ENCODE measurements at places on chromosomes 6 and 20.

DNA sequence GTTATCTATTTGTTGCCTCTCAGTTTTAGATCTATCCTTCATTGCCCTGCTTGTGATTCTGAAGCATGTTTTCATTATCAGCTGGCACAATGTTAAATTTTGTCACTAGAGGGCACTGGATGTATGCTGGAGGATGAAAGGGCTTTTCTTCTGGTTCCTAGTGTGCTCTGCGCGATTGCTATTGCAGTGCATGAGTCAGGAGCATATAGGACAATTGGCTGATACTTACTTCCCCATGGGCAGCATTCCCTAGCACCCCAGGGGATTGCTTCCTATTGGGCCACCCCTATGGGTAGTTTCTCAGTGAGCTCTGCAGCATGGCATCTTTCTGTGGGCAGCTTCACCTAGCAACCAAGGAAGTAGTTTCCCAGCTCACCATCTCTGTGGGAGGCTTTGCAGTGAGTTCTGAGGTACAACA, 280.3 kb upstream of the SYNCRIP start:
- DNase-seq = peak; percentile 23

GRCh38 chr6:139855671-139856311, 481.3 kb upstream of the CITED2 start:
- no peak for DNase-seq

- peak; percentile 83 for DNase-seq
These were observed 90.4 kb downstream of the CEP162 start for GRCh38 chr6:84137051-84137375.

- no peak for DNase-seq
These were observed 284.2 kb downstream of the BTBD9 start for GRCh38 chr6:38355519-38355918.

- DNase-seq = no peak
These were observed 11.2 kb downstream of the SDCBP2 start for GRCh38 chr20:1317545-1318255.

DNA sequence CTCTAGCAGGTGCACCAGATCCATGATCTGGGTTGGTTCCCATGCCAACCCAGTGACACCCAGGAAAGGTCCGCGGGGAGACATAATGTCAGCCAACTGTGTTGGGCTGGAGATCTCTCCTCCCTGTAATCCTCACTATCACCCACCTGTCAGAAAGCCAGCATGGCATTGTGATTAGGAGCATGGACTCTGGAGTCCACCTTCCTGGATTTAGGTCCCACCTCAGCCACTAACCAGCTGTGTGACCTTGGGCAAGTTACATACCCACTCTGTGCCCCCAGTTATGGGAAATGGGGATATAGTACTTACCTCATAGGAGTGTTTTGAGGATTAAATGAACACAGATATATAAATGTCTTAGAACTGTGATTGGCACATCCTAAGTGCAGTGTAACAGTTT, 97.9 kb downstream of the ZDHHC14 start:
- DNase-seq = no peak

DNA sequence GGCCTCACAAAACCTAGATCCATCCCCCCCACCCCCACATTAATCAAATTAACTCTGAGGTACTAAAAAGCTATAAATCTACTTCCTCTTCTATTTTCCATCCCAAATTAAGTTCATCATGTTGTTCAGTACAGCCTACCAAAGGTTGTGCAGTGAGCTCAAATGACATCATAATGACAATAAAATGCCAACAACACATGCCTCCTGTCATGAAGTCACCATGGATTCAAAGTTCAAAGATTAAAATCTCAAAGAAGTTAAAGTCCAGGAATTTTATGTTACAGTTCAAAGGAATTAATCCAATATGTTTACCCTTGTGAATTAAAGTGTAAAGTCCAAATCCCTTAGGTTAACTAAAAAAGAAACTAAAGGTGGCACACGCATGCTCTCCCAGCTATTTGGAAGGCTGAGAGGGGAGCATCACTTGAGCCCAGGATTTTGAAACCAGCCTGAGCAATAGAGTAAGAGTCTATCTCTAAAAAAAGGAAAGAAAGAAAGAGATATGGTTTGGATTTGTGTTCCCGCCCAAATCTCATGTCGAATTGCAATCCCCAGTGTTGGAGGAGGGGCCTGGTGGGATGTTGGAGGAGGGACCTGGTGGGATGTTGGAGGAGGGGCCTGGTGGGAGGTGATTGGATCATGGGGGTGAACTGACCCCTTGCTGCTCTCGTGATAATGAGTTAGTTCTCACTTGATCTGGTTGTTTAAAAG, 25.7 kb upstream of the SIRT5 start:
- DNase-seq = no peak

DNA sequence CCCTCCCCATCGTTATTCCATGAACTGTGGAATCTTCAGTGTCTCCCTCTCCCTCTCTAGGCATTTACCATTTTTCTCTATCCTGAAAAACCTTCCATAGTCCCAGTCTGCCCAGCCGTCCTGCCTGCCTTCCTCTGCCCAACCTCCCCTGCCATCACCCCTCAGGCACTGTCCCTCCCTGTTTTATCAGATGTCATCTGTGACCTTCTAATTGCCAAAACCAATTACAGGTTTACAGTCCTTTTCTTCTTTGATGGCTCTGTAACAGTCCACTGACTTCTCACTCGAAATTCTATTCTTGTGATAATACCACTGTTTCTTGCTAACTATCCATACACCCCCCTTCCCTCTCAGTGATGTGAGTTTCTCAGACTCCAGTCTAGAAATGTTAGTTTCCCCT, 2.3 kb upstream of the SLC23A2 start:
- DNase-seq = no peak

GRCh38 chr6:39389484-39389767, 66.9 kb upstream of the KCNK16 start:
- no peak for DNase-seq

DNA sequence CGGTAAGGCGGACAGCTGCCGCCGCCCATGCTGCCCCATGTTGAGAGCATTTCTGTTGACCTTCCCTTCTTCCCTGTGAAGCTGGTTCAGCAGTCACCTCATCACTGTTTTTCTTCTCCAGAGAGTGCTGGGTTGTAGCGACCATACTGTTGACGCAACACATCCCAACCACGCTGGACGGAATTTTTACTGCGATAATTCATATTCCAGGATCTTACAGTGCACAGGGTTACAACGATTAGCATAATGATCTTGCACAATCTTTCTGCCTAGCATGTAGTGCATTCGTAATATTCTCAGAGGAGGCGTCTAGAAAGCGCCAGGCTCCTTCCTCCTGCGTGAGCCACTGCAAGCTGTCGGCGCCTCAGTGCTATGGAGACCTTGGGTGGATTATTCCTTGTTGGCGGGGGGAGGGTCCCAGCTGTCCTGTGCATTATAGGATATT, 137.0 kb downstream of the MTHFD1L start:
- no peak for DNase-seq

DNA sequence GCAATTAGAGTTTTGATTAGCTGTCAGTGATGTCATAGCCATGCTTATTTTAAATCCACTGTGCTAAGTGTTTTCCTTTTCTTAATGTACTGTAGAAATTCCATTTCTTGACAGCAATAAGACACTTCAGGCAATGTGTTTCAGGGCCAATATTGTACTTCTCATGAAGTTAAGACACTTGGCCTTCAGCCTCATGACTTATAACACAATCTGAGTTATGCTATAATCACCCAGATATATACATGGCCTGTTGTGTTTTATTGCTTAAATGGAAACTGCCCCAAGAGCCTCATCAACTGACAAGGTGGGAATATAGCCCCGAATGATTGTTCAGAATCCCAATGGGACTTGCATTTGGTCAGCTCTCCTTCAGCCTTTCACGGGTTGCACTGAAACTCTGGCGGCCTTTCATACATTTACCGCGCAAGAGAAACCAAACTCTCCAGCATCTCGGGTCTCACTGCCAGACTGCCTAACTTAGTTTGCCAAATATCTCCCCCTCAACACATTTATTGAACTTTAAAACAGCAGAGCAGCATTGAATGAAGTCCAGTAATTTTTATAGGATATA, 44.2 kb upstream of the TBX18 start:
- DNase-seq = no peak

DNA sequence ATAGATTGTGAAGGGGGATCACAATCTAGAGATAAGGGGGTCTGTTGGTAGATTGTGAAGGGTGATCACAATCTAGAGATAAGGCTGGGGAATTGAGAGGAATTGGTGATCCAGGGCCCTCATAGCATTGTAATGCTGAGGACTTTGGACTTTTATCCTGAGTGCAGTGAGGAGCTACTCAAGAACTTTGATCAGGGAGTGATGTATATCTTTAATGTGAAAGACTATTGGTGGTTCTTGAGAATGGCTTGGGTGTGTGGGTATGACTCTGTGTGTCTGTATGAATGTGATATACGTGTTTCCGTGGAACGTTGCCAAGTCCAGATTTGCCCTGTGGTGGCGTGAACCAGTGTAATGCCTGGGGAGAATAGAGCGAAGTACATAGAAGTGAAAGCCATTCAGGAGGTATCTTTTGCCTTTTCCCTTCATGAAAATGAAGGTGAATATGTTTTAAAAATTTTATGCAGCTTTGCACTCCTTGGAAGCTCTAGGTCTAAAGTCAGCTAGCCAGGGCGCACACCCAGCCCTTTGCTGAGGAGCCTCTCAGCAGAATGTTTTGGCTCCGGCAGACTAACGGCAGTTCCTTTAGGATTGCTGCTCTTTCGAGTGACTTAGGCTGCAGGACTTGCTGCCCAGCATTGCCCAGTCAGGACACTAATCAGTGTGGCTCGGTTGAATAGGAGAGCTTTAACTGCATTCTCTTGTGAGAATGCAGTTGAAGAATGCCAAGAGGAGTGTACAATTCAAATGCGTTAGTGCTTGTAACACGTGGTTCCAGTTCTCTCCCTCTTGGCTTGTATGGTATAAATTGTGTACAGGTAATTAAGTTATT, 3.5 kb downstream of the ZFAND3 start:
- DNase-seq = no peak

- no peak for DNase-seq
These were observed 19.2 kb downstream of the TUBB2B start for GRCh38 chr6:3208098-3208774.

GRCh38 chr6:121216928-121217327, 117.4 kb downstream of the TBC1D32 start:
- no peak for DNase-seq

DNA sequence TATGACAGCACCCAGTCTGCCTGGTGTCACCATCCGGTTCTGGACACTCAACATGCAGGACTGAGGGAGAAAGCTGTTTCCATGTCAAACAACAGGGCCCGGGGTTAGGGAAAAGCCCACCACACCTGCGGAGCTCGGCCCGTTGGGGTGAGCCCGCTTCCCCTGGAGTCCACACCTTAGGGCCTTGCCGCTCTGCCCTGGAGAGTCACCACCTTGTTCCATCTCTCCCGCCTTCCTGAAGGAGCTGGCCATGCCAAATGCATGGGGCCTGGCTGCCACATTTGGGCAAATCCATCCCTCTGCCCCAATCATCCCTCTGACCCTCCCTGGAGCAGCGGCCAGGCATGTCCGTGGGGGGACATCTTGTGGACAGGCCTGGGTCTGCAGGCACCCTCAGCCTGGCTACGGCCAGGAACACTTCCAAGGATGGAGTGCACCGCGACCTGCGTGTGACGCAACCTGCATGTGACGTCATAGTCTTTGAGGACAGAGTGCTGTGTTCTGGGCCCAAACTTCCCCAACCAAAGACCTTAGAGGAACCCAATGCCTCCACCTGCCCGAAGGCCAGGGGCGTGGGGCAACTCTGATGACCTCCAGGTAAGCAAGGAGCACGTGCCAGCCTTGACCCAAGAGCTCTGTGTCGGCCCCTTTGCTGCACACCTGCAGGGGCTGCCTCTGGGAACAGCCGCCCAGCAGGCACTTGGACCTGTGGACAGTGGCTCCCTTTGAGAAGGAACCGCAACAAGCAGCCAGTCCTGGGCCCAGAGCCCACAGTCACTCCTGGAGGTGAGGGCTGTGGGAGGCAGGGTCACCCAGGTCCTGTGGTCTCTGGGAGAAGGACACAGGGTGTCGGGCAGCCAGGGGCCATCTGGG, 1.7 kb downstream of the CABLES2 start:
- DNase-seq = peak; percentile 35

DNA sequence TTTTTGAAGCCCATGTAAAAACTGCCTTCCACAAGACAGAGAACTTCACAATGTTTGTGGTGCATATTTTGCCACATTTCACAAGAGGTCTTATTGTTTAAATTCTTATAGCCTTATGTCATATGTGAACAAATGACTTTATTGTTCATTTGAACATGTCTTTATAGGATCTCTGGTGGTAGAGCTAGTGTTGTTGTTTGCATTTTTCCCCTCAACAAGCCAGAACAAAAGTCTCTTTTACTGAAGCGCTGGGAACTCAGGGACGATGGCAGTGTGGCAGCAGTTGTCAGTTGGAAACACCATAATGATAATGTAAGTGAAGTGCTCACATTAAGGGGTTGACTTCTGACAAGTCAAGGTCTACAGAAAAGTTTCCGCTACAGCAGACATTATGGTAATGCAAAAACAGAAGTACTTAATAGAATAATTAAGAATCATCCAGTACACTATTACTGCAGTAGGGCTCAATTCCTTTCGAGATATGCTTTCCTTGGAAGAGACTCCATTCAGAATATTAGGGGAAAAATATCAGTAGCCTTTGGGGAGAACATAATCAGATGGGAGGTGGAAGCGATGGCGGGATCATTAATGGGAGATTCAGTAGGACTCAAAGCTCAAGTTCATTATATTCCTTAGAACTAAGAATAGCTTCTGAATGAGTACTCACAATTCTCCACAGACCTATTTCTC, 180.0 kb downstream of the GJA10 start:
- no peak for DNase-seq

DNA sequence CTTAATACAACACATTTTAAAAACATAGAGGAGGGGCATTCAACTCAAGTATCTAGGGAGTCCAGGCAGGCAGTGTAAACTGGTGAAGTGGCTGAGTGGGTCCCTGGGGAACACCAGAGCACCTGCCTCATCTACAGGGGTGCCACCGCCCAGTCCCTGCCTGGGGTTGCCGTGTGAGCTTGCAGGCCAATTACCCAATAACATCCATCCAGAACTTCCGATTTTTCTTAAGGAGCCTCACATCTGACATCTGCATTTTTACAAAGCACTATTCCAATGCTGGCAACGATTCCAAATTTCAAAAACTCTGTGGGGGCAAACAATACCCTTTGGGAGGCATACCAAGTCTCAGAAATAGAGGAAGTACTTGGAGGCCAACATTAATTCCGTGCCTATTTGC, 288.4 kb upstream of the TSHZ2 start:
- DNase-seq = no peak

- DNase-seq = no peak
These were observed 47.3 kb downstream of the STAU1 start for GRCh38 chr20:49140834-49141233.

Measured in NCI-H460 (cell line).